ENCODE measurements at places on chromosomes 11 and 22. TPM values are rescaled to one million over a fixed set of nuclear protein-coding genes. Genes with fewer than 3 reads are reported as not detected.
A peak's percentile ranks its signal among the peaks of the same experiment; 100 is the strongest.

DNA sequence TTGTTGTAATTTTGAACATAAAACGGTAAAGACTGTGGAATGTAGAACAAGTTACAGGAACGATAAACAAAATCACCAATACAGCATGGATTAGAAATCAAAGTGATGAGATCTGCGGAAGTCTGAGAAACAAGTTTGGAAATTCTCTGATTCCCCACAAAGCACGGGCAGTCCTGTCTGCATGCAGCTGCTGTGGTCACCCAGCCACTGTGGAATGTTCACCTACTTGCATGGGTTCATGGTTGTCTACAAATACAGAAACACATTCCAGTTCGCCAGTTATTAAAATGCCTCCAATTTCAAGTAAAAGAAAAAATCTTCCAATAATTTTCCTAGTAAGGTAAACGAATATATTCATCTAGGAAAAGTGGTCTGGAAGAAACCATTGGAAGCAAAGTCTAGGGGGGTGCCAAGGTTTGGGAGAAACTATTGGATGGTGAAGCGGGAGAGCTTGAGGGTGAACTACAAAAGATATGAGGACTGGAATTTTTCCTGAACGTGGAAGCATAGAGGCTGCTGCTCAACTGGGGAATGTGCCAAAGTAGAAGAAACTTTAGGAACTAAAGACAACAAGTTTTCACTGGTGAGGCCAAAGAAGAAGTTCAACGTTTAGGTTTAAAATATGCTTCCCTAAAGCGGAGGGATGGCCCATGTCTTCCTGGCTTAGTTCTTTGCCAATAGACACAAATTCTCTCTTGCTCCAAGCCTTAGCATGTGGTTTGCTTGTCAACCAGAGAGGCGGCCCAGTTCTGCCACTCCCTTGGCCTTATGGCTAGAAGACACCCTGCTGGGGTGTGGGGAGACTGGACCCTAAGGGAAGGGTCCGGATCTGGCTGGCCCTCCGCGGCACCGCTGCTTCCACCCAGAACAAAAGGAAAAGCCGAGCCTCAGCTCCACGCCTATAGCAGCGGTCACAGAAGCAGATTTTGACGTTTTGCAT is 70.2 kb downstream of the CTTN start:
- no peaks in the 10 kb centered on the region for H3K36me3 ChIP-seq
- no peaks in the 10 kb centered on the region for H3K4me1 ChIP-seq
- H3K4me3 ChIP-seq, result no peak overlapping the region

DNA sequence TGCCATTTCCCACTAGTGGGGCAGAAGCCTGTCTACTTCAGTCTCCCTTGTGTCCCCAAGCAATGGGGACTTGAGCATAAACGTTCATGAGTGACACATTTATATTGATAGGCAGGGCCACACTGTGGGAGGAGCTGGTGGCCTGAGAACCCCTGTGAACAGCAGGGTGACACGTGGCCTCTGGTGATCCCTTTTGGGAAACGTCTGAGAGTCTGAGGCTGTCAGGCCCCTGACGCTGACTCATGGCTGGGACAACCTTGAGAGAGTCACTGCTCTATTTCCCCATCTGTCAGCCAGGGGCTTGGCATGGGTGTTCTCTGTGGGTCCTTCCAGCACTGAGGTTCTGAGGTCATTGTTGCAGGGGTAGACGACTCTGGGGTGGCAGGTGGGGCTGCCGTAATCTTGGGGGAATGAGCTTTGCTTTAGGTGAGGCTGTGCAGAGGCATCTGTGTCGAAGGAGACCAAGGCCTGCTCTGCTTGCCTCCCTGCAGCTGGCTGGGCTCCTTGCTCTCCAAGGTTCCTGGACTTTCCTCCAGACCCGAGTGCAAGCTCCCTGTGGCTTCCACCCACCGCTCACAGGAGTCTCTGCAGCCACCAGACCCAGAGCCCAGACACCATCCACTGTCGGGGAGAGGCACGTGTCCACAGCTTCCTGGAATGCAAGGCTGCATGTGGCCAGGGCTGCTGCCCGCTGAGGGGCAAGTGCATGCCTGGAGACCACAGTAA is 54.7 kb downstream of the SMIM38 start:
- H3K36me3 ChIP-seq, result no peaks in the 10 kb centered on the region
- peaks cover 31% of the 10 kb centered on the region for H3K27me3 ChIP-seq
- DNase-seq, result peak; percentile 40
- no peaks in the 10 kb centered on the region for H3K4me1 ChIP-seq

- no peaks in the 10 kb centered on the region for H3K27me3 ChIP-seq
- H3K36me3 ChIP-seq, result peaks cover 7% of the 10 kb centered on the region
- no peak for DNase-seq
- H3K27ac ChIP-seq, result no peak overlapping the region
- H3K4me1 ChIP-seq, result peaks cover 11% of the 10 kb centered on the region
Measured at GRCh38 chr11:111980062-111980461, 42.9 kb downstream of the DIXDC1 start.

GRCh38 chr22:22716136-22716665 is 71.8 kb downstream of the GGTLC2 start:
- no peaks in the 10 kb centered on the region for H3K36me3 ChIP-seq
- DNase-seq, result no peak
- H3K27ac ChIP-seq, result no peak overlapping the region
- H3K27me3 ChIP-seq, result no peaks in the 10 kb centered on the region
- H3K4me3 ChIP-seq, result no peak overlapping the region
- peaks cover 6% of the 10 kb centered on the region for H3K4me1 ChIP-seq

DNA sequence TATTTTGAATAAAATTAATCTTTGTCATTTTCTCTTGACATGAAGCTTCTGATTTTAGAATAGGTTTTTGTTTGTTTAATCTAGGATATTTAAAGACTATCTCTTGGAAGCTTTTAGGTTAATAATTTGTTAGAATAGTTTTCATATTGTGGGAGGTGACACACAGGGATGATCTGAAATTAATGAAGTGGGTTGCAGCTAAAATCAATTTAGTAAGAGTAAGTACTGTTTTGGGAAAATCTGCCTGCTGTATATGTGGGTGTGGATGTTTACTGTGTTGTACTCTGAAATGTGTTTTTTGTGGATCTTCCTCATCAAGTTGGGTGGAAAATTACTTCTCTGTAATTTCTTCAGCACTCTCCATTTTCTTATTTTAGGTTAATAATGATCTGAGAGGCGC is 67.3 kb downstream of the BID start:
- peaks cover 22% of the 10 kb centered on the region for H3K4me1 ChIP-seq
- peak; percentile 31 for DNase-seq
- no peaks in the 10 kb centered on the region for H3K36me3 ChIP-seq
- H3K27me3 ChIP-seq, result no peaks in the 10 kb centered on the region
- peak overlapping the region; percentile 84 for H3K27ac ChIP-seq

DNA sequence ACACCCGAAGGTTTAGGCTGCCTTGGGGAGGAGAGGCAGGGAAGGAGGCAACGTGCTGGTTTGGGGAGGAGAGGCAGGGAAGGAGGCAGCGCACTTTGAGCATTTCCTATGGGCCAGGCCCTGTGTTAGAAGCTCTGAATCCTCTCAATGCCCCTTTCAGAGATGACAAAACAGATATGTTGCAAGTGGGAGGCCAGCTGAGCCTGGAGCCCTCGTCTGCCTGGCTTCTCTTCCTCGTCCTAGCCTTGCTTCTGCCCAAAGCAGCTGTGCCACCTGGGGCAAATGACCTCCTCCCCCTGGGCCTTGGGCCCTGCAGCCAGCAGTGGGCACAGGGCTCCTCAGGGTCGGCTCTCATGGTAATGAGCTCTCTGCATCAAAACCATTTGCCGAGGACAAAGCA is 15.3 kb upstream of the LRRC32 start:
- H3K27me3 ChIP-seq, result no peaks in the 10 kb centered on the region
- no peak overlapping the region for H3K4me3 ChIP-seq
- H3K36me3 ChIP-seq, result no peaks in the 10 kb centered on the region
- no peak overlapping the region for H3K27ac ChIP-seq
- H3K4me1 ChIP-seq, result no peaks in the 10 kb centered on the region

- H3K27me3 ChIP-seq, result no peaks in the 10 kb centered on the region
- H3K27ac ChIP-seq, result no peak overlapping the region
- H3K36me3 ChIP-seq, result no peaks in the 10 kb centered on the region
- H3K4me1 ChIP-seq, result no peaks in the 10 kb centered on the region
- H3K4me3 ChIP-seq, result no peak overlapping the region
Measured at GRCh38 chr11:35812828-35813227, 131.0 kb upstream of the LDLRAD3 start.

DNA sequence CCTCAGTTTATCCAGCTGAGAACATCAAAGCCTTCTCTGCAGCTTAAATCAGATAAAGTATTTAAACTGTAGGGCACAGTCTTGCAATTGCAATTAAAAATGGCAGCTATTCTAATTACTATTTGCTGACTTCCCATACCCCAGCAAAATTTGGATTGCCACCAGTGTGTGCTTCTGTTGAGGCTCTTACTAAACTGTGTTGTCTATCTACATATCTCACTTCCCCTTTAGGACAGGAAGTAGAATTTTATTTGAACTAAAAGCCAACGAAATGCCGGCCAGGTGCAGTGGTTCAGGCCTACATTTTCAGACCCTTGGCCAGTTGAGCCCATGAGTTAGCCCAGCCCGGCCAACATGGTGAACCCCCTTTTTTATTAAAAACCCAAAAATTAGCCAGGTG is 7.1 kb downstream of the SAA4 start:
- peaks cover 3% of the 10 kb centered on the region for H3K27me3 ChIP-seq
- H3K4me1 ChIP-seq, result no peaks in the 10 kb centered on the region
- H3K27ac ChIP-seq, result no peak overlapping the region
- no peaks in the 10 kb centered on the region for H3K36me3 ChIP-seq
- no peak overlapping the region for H3K4me3 ChIP-seq

GRCh38 chr11:104991994-104992393 is 23.6 kb upstream of the CASP4 start:
- no peak overlapping the region for H3K4me3 ChIP-seq
- no peak for DNase-seq
- no peak overlapping the region for H3K27ac ChIP-seq
- H3K27me3 ChIP-seq, result no peaks in the 10 kb centered on the region

- H3K27ac ChIP-seq, result no peak overlapping the region
- no peak overlapping the region for H3K4me3 ChIP-seq
- H3K36me3 ChIP-seq, result peaks cover 8% of the 10 kb centered on the region
- H3K4me1 ChIP-seq, result no peaks in the 10 kb centered on the region
- DNase-seq, result no peak
Measured at GRCh38 chr11:64936539-64936938, 846 bp upstream of the GPHA2 start.

DNA sequence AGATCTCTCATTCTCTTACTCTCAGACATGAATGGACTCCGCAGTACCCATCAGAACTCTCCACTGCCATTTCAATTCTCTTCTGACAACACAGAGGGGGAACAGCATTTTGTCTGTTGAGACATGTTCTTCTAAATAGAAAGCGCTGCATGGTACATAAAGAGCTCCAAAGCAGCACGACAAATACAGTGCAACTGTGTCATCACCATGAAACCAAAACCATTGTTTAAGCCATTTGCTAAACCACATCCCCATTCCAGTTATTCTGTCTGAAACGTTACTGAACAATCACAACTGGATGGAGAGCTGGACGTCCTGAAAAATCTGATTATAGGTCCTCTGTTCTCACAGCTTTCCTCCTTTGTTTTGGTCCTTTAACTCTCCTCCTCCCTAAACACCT is 17.9 kb upstream of the TENM4 start:
- DNase-seq, result no peak
- H3K4me3 ChIP-seq, result no peak overlapping the region
- no peak overlapping the region for H3K27ac ChIP-seq
- H3K27me3 ChIP-seq, result peaks cover 33% of the 10 kb centered on the region
- no peaks in the 10 kb centered on the region for H3K36me3 ChIP-seq

DNA sequence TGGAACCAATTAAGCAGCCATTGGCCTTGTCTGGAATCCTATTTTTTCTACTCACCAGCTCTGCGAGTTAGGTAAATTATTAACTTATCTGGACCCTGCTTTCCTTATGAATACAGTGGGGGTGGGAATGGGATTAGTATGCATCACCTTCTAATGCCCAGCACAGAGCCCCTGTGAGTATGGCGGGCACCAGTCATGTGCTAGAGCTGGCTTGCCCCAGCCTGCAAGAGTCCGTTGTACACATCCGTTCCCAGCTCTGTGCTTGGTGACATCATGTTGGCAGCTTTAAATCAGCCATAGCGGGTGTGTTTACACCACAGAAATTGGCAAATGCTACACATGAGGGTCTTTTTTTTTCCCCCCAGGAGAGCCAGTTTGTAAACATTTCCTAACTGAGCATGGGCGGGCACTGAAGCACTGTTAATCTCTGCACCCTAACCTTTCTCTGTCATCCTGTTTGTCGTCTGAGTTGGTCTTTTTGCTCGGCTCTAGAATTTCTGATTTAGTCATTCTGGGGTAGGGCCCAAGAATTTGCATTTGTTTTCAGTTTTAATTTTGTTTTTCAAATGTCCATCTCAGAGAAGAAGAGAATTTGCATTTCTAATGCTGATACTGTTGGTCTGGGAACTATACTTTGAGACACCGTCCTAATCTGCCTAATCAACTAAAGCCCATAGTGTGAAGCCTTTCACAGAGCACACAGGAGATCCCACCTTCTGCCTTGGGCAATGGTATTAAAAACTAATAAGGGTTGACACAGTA is 130.3 kb upstream of the TBCEL start:
- no peaks in the 10 kb centered on the region for H3K36me3 ChIP-seq
- H3K4me3 ChIP-seq, result no peak overlapping the region
- H3K4me1 ChIP-seq, result no peaks in the 10 kb centered on the region
- peaks cover 8% of the 10 kb centered on the region for H3K27me3 ChIP-seq
- no peak for DNase-seq

GRCh38 chr11:72682238-72682857 is 8.1 kb upstream of the PDE2A start:
- no peaks in the 10 kb centered on the region for H3K36me3 ChIP-seq
- H3K27me3 ChIP-seq, result peaks cover 23% of the 10 kb centered on the region
- DNase-seq, result no peak
- peaks cover 28% of the 10 kb centered on the region for H3K4me1 ChIP-seq
- H3K4me3 ChIP-seq, result no peak overlapping the region
- H3K27ac ChIP-seq, result no peak overlapping the region

GRCh38 chr11:36586543-36586942 is 7.8 kb upstream of the IFTAP start:
- H3K4me3 ChIP-seq, result no peak overlapping the region
- no peak for DNase-seq
- no peaks in the 10 kb centered on the region for H3K27me3 ChIP-seq
- H3K4me1 ChIP-seq, result no peaks in the 10 kb centered on the region
- H3K27ac ChIP-seq, result no peak overlapping the region

Gene SLC37A2
- total RNA-seq, result 2.6 TPM

Gene ZC3H12C
- 5.3 TPM for total RNA-seq

Gene MYRF
- not detected for total RNA-seq

Gene PIH1D2
- 0.86 TPM for total RNA-seq

Measured in GM23248 (cell line).